ENCODE measurements at places on chromosomes 5 and 9.
A peak's percentile ranks its signal among the peaks of the same experiment; 100 is the strongest.

DNA sequence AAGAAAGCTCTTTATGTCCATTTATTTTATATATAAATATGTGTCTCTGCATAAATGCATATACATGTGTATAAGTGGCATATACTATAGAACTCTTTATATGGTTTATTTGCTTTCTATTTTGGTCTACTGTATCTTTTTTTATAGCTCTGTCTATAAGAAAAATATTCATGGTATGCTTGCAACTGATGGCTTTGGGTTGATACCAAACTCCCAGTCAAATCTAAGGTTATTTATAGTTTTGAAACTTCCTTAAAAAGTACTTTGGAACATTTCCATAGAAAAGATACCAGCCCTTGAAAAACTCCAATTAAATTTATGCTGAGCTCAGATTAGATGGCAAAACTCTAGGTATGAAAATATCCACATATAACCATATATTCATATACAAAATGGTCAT, 120.0 kb upstream of the KLF9 start:
- DNase-seq: no peak

GRCh38 chr5:73985145-73985544, 359.1 kb downstream of the ARHGEF28 start:
- peak; percentile 33 for DNase-seq

GRCh38 chr9:124795881-124796431, 19.0 kb downstream of the OLFML2A start:
- DNase-seq: no peak

- no peak for DNase-seq
Observed at GRCh38 chr5:73273379-73274050, 100.5 kb downstream of the TMEM174 start.

DNA sequence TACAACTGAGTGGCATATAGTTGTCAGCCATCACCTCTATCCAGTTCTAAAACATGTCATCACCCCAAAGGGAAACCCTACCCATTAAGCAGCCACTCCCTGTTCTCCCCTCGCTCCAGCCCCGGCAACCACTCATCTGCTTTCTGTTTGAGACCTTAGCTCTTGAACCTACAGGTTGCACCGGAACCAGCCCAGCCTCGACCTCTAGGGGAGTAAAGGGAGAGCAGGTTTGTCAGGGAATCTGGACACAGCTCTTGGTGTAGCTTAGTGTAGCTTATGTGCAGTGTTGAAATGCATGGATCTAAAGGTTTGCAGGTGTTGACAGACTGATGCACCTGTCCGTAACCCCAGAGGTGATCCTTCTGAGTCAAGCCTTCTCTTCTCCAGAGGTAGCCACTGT, 30.0 kb downstream of the NEURL1B start:
- no peak for DNase-seq

- DNase-seq: no peak
Observed at GRCh38 chr9:3023449-3023848, 179.6 kb upstream of the PUM3 start.
